ENCODE measurements at places on chromosomes 2 and 18.

DNA sequence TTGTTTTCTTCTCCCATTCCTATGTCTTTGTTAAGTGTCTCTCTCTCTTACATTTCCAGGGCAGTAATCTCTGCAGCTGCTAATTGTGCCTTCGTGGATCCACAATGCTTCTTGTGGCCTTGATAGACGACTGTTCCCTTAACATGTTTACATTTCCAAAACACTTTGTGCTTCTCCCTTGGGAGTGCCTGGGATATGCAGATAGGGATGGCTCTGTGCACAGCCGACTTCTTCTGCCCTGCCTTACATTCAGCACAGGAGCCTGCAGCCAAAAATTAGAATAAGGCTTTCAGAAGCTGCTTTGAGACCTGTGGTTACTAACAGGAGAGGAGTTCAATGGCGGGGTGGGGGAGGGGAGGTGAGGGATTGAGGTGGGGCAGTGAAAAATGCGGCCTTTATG, 328.9 kb downstream of the TDRD15 start:
- no peak for DNase-seq

DNA sequence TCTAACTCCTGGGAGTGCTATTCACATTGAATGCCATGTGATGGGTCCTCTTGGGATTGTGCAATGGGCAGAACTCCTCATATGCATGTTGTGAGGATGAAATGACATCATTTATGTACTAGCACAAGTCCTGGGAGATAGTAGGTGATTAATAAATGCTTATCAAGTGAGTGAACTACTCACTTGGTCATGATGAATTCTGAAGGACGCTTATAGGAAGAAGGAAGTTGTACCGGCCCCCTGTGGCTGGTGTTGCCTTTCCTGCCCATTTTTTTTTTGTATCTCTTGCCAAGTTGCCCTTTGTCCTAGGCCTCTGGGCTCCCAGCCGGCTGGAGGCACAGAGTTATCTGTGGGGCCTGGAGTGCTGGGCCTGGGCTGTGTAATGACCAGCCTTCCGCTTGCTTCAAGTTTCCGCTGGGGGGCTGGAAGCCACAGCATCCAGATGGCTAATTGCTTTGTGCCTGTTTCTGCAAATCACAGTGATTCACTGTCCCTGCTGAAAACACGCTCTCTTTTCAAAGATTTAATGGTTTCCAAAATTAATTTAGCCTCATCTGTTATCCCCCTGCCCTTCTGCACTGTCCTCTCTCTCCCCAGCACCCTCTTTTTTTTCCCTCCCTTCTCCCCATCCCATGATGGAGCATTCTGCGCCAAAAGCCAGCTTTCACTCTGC, 33.7 kb upstream of the MRPL33 start:
- no peak for DNase-seq

- no peak for DNase-seq
Observed at GRCh38 chr2:144249035-144249637, 270.8 kb downstream of the ZEB2 start.

GRCh38 chr18:44859263-44859662, 178.6 kb downstream of the SETBP1 start:
- no peak for DNase-seq

DNA sequence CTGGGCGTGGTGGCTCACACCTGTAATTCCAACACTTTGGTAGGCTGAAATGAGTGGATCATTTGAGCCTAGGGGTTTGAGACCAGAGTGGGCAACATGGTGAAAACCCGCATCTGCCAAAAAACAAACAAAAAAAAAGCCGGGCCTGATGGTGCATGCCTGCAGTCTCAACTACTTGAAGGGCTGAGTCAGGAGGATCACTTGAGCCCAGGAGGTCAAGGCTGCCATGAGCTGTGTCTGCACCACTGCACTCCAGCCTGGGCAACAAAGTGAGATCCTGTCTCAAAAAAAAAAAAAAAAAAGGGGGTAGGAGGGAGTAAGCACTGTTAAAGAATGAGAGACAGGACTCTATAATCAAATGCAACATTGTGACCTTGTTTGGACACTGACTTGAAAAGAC, 54.6 kb downstream of the HDLBP start:
- DNase-seq, result no peak

- no peak for DNase-seq
Observed at GRCh38 chr2:10059552-10060335, 16.4 kb downstream of the KLF11 start.

DNA sequence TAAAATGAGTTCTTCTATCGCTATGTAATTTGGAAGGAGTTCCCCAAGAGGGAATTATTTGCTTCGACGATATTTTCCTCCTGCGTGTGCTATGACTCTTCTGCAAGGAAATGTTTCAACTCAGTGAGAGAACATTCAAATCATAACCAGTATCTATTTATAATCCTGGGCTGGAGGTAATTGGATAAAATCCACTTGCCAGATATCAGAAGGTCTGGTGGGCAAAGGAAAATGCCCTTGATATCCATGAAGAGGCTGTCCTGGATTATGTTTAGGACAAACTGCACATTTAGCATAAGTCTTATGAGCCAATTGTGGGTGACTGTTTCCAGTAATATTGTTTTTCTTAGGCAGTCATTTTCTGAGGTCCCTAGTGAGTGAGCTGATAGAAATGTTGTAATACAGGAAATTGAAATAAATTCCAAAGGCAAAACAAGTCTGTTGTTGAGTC, 17.7 kb downstream of the RPIA start:
- DNase-seq, result no peak

GRCh38 chr18:77013811-77014521, 118.6 kb downstream of the MBP start:
- DNase-seq, result no peak

DNA sequence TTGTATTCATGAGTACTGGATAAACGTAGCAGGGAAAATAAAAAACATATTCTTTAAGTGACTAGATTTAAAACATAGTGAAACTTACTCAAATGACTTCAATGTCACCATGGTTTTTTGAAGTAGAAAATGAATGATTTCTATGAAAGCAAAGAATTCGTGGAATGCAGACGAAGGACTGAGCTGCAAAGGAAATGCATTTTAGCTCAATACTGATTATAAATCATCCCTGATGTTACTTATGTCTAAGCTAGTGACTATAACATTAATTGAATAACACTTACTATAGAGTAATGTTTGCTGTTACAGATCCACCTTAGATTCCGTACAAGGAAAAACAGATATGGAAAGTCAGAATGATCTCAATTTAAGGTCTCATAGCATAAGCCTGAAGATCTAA, 1257.7 kb upstream of the CDH2 start:
- DNase-seq, result no peak

DNA sequence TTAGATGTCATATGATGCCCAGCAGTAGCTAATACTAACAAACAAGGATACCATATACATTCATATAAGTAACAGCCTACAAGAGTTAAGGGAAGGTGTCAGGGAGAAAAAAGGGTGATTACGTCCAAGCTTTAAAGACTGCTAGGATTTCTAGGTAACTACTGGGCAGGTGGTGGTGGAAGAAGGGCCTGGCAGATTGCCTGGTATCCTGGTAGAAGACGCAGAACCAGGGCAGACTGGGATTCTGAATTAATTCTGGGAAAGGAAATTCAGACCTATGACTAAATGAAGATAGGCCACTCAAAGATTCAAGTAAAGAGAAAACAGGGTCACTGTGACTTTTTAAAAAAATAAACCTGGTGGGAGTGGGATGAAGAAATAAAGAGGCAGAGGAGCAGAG, 31.9 kb downstream of the NDUFA10 start:
- no peak for DNase-seq

GRCh38 chr2:83172841-83173240, 1286.2 kb downstream of the SUCLG1 start:
- DNase-seq, result no peak

DNA sequence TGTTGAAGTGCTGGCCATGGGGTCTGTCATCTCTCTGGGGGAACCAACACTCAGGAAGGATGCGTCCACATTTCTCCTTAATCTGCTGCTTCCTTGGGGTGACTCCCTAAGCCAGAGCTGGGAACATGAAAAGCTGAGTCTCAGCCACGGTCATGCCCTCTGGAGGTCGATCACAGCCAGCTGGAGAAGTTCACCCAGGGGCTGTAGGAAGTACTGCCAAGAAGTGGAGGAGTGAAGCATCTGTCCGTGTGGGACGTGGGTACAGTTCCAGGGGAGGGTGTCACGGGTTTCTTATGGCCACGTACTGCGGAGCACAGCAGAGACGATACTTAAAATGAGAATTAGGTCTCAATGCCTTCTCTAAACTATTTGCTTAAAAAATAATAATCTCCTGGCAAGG, 42.4 kb upstream of the IGFBP2 start:
- DNase-seq, result no peak

GRCh38 chr2:122530814-122531213, 775.4 kb downstream of the TSN start:
- no peak for DNase-seq

- no peak for DNase-seq
Observed at GRCh38 chr18:77023102-77023782, 109.3 kb downstream of the MBP start.

DNA sequence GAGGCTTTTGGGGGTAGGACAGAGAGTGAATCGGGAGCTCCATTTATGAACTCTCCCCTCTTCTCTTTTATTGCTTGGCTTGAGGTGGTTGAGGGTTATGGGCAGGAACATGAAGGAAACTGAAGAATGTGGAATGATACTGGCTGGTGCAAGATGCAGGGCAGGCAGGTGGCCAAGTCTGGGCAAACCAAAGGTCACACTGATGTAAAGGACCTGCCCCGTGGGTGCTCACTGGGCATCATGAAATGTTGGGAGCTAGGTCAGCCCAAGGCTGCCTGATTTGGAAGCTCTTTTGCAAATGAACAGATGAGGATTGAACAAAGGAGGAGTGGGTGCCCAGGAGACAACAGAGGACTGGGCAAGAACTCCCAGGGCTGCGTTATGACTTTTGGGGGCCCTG, 328.9 kb downstream of the CLIP4 start:
- no peak for DNase-seq

DNA sequence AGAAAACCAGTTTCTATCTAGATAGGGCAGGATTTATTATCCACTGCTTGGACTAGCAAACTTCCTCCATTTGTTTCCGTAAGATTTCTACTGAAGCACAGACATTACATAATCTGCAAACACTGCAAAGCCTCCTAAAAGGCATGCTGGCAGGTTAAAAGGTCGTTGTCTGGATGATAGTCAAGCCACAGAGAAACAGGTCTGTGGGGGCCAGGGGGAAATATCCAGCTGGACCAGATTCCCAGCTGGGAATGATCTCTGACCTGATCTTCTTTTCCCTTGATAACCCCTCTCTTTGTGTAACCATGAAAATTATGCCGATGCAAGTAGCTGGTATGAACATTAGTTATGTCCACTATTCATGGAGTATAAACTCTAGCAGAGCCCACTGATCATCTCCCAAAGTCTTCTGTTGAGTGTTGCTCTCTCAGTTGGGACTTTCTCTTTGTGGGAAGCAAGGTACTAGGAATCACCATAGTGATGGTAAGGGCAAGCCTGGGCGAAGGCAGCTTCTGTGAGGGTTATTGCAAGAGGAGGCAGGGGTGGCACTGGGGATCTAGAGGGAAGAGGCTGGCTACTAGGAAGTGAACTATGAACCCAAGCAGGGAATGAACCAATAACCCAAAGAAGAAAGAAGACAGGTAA, 61.3 kb downstream of the GDF7 start:
- no peak for DNase-seq

DNA sequence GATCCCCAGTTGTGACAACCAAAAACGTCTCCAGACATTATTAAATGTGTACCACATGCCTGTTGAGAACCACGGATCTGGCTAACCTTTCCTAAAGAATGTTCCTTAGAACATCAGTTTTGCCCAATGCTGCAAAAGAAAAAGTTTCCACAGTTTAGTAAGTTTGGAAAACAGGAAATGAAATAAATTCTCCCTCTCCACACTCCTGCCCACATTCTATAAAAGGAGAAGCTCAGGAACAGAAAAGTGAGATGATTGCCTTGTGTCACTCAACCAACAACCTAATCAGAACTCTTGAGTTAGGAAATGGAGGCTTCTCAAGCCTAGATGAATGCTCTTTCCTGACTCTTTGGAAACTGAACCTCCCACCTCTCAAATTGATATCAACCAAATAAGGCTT, 56.1 kb upstream of the NFE2L2 start:
- DNase-seq, result no peak

DNA sequence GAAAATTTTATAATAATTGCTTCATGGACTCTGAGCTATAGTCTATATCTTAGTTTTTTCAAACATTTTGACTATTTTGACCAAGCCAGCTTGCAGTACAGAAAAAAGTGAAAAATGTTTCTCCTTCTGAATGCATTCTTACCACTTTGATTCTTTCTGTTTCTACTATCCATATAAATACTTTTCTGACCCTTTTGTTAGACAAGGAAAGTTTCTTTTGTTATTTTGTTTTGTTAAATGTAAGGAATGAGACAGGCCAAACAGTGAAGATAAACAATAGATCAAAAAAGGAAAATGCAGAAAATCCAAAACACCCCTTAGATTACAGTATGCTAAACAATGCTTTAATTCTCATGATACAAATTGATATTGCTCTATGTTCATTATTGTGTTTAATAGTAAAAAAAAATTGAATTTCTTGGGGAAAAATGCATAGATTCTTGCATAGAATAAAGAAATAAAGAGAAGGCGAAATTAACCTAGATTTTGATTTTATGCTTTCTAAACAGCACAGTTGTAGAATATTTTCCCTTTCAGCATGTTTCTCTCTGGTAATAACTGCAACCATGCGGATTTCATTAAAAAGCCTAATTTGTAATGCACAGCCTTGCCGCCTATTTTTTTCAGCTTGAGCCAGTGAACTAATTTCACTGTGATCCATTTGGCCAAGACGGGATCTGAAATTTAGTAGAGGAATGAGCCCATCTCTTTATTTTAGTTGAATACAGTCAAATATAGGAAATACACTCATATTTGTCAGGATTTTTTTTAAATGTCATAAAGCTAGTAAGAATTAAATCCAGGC, 976 bp downstream of the TNFAIP6 start:
- DNase-seq, result no peak

DNA sequence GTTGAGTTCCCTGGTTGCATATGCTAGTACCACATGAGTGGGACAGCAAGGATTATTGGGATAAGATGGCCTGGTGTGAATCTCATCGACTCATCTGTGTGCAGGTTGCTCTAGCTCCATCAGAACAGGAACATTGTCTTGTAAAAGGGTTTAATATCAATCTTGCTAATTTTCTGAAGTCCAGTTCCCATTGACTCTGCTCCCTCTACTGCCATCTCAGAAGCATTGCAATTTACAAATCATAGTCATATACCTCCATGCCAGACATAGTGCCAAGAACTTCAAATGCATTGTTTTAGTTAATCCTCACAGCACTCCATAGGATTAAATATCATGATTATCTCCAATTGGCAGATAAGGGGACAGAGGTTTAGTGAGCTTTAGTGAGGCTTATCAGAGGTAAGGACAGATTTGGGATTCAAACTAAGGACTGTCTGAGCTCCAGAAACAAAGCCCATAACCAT, 4.8 kb upstream of the STAT4 start:
- DNase-seq, result peak; percentile 39

All from NCI-H1092 treated with DMSO at 0.1 percent for 48 hours (cell line).